AG09319 (cell line): ENCODE measurements at places on chromosomes 5 and 9.
A peak's percentile ranks its signal among the peaks of the same experiment; 100 is the strongest.

- no peak for DNase-seq
Observed at GRCh38 chr9:99868845-99869244, 37.6 kb upstream of the STX17 start.

- peak; percentile 16 for DNase-seq
Observed at GRCh38 chr9:95572381-95573151, 55.8 kb upstream of the PTCH1 start.

DNA sequence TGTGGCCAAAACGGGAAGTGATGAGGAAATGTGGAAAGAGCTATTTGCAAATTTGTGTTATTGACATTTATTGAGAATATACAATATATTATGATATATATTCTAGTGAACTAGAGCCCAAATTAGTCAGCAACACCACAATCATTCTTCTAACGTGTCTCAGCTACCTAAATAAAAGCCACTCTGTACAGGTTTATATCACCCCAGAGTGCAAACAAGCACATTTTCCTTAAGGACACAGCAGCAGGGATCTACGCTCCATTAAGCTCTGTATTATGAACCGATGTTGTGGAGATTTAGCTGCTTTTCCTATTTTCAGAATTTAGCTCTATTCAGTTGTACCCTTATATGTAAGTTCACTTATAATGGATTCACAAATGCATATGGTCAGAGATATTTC lies 77.9 kb downstream of the CDH18 start:
- no peak for DNase-seq

- DNase-seq = no peak
Observed at GRCh38 chr5:37520811-37521210, 141.7 kb downstream of the WDR70 start.

GRCh38 chr5:98904780-98905179 lies 24.0 kb downstream of the CHD1 start:
- DNase-seq = no peak

DNA sequence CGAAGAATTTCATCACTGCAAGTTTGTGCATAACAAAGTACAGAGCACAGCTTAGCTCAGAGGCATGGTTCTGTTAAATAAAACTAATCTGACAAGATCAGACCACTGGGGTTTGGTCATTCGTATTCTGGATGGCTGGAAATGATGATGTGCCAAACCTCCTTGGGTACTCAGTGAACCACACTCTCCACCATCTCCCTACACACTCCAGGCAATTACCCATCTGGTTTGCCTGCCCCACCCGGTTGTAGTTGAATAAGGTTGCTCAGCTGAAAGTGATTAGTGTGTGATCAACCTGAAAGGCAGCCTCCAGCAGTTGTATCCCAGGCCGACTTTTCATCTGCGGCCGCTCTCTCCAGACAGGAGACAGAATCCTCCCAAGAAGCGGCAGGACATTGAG lies 371.4 kb downstream of the TLE1 start:
- peak; percentile 94 for DNase-seq

DNA sequence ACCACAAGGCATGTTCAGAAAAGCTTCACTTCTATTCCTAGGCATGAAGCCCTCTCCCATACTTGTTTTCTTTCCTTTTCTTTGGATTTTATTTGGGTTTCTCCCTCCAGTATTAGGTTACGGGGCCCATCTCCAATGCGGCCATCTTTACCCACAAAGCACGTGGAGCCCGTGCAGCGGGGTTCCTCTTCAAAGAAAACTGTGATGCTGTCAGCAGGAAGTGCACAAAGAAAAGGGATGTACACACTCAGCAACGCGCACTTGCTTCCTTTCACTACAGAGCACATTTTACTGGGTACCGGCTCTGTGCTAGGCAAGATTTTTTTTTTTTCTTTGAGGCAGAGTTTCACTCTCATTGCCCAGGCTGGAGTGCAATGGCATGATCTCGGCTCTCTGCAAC lies 106.6 kb downstream of the COL23A1 start:
- DNase-seq = no peak

DNA sequence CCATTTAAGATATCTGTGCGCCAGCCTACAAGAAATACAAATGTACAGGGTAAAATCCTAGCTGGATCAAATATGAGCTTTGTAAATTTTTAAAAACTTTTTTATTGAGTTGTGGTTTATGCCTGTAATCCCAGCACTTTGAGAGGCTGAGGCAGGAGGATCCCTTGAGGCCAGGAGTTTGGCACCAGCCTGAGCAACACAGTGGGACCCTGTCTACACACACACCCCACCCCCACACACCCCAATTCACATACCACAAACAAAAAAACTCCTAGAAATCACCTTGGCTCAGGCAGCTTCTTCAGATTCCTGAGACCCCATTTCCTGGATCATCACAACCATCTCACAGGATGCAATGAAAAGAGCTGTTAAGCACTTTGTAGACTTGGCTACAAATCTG lies 46.4 kb downstream of the CDK7 start:
- DNase-seq = no peak

DNA sequence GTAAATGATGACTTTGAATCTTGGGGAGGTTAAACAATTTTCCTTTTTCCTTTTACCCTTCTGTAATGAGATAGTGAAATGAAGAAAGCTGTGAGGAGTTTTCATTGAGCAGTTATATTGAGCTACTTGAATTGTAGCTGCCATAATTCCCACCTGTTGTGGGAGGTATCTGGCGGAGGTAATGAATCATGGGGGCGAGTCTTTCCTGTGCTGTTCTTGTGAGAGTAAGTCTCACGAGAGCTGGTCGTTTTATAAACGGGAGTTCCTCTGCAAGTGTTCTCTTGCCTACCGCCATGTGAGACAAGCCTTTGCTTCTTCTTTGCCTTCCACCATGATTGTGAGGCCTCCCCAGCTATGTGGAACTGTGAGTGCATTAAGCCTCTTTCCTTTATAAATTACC lies 258.4 kb downstream of the FER start:
- no peak for DNase-seq

GRCh38 chr5:8865686-8866374 lies 680.0 kb downstream of the SEMA5A start:
- DNase-seq = no peak

DNA sequence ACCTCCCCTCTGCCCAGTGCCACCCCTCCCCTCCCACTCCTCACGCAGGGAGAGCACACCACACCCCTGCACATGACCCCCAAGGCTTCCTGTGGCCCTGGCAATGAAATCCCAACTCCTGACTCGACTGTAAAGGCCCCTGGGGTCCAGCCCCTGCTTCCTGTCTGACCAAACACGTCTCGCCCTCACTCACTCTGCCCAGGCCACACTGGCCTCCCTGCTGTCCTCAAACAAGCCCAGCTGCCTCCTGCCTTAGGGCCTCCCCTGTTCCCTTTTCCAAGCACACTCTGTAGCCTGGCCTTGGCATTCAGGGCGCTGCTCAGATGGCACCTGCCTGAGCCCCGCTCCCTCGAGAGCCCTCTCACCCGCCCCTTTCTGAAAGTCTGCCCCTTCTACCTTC lies 42.4 kb downstream of the HK3 start:
- no peak for DNase-seq
